Smooth muscle cell of the umbilical artery (primary cell): ENCODE measurements at places on chromosomes 6 and 20. TPM values are rescaled to one million over a fixed set of nuclear protein-coding genes. Genes with fewer than 3 reads are reported as not detected.

RAD21L1 gene
- 0.14 and 0.59 TPM in 2 replicates for total RNA-seq

SRC gene
- total RNA-seq, result 18.7 and 40.4 TPM in 2 replicates

CST7 gene
- not detected in 2 replicates for total RNA-seq

BTBD3 gene
- total RNA-seq, result 14.8 and 26.8 TPM in 2 replicates
